Activated CD8-positive, alpha-beta T cell treated with anti-CD3 and anti-CD28 coated beads, Interleukin-2, amount 10 ng/mL, durations not matched to agents 7 days and 5 days (primary cell): ENCODE measurements at places on chromosomes 16 and 17.

GRCh38 chr17:74520016-74520434, 11.2 kb downstream of the CD300LB start:
- DNase-seq, result no peak

GRCh38 chr16:13189250-13189649, 287.9 kb downstream of the SHISA9 start:
- no peak for DNase-seq

DNA sequence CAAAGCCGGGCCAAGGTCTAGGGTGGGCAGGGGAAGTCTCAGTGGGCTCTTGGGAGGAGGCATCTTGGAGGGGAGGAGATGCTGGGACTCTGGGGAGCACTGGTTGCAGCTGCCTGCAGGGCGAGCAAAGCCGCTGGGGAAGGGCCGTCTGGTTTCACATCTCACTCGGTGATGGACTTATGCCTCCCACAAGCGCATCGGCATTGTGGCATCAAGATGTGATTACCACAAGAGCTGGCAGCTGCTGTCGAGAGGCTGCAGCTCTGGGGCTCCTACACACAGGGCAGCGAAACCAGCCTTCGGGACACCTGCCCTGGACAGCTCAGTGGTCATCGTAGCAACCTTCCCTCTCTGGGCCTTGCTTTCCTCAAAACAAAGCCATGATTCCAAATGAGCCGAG, 3.1 kb upstream of the KCNJ12 start:
- no peak for DNase-seq

- no peak for DNase-seq
Observed at GRCh38 chr16:70433458-70434103, 5.3 kb downstream of the ST3GAL2 start.

GRCh38 chr17:42310787-42311215, 22.5 kb downstream of the STAT5A start:
- DNase-seq, result no peak

GRCh38 chr17:82407255-82407654, 10.9 kb upstream of the HEXD start:
- no peak for DNase-seq

GRCh38 chr16:47150067-47150466, 6.3 kb upstream of the NETO2 start:
- DNase-seq, result peak; percentile 27

DNA sequence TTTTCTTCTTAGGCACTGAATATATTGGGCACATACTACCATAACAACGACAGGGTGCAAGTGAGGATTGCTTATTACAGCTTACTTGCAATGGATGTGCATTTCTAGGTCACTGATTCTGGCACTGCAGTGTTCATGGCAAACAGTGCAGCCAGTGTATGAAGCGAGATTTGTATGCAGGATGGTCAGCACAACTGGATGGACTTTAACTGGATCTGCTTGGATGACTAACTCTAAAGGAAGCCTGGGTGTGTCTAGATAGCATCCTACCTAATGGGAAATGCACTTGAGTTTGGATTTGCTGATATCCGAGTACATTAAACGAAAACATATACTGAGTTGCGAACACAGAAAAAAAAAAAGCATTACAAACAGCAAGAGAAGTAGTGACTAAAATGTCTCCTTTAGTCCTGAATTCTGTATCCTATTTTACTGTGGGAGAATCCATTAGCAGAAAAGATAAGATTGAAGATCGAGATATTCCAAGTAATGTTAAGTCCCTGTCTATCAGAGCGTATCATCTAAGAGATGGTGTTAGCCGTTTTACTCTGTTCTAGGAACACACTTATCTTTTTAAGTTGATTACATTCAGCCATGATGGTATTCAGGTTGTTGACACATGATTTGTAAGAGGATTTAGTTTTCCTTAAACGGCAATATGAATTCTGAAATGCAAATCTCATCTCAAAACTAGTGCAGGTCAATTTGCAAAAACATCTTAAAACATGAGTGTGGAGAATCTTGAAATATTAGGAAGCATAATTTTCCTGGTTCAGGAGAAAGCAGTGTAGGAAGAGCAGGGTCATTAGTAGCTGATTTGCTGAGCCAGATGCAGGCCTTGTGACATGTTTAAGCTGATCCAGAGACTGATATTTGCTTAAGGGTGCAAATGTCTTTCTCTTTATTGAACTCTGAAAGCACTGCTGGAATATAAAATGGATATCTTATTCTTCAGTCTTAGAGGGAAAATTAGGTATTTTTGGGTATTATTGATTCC, 142.6 kb upstream of the CPHXL start:
- DNase-seq, result no peak

DNA sequence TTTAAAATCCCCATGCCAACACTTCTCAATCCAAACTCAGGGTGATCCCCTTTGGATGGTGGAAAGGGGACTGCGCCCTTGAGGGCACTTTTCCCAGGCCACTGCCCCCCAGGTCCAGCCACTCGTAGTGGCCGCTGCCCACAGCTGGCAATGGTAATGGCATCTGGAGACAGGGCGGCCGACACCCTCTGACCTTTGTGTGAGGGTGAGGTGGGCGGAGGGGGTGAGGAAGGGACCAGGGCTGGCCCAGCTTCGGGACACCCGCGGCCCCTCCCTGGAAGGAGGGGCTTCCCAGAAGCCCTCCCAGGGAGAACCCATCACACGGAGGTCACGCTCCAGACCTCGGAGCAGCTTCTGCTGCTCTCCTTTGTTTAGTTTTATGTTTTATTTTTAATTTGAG, 289.7 kb downstream of the FOXL1 start:
- DNase-seq, result no peak

DNA sequence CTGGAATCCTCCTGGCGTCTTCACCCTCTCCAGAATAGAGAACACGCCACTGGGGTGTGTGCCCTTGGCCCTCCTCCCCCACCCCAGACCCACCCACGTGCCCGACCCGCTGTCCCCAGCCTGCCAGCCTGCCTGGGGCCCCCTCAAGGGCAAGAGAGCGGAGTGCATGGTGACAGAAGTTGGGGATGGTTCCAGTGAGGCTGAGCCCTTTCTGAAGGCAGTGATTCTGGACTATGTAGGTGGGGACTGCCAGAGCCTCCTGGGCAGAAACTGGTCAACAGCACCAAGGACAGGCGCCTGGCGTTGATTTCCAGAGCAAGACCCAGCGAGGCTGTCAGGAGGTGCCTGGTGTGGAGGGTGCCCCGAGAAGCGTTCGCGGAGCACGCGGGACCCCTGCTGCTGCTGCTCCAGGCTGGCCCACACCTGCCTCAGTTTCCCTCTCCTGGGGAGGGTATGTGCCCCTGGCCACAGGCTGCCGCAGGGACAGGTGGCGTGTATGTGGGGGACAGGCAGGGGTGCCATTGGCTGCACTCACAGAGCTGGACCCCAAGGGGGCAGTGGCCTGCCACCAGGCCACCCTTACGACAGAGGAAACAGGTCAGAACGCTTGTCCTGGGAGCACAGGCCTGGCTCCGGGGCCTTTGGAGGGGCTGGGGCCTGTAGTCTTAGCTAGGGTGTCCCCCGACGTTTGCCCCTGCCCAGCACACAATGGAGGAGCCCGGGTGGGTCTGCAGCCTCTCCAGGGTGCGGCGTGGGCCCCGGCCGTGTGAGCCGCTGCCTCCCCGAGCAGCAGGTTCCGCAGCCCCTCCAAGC, 1.2 kb downstream of the SSTR5 start:
- no peak for DNase-seq

DNA sequence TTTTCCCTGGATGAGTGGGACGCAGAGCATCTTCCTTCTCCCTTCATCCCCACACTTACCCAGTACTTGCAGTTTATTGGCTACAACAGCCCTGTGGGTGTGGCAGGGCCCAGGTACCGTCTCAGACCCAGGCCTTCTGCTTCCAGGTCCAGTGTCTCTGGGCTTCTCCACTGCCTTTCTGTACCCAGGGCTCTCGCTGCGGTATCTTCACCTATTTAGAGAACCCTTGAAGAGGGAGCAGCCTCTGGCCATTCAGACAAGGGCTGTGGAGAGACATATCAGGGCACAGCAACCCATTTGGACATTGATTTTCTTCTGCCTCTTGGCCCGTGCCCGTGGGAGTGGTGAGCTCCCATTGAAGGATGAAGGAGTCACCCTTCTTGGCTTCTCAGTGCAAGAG, 17.3 kb downstream of the TBX4 start:
- DNase-seq, result no peak

GRCh38 chr16:1078579-1079021, 6.1 kb downstream of the SSTR5 start:
- DNase-seq, result no peak

DNA sequence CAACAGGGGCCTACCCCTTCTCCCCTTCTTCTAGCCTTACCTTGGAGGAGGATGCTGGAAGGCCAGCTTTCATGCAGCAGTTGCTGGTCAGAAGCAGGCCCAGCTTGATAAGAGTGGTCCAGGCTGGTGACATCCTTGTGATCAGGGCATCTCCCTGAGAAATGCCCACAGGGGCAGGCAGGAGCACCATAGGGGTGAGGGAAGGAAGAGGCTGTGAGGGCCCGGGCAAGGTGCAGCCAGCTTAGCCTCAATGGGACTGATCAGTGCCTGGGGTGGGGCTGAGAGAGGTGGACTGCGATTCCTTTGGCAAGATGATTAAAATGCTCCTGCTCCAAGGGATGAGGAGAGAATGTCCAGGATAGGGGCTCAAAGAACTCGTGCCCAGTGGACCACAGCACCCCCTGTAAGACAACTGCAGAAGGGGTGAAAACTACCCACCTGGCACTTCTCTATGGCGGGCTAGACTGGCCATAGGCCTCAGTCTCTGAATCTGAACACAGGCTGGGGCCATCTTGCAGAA, 9.5 kb upstream of the GALK1 start:
- no peak for DNase-seq

- no peak for DNase-seq
Observed at GRCh38 chr16:52318302-52319009, 228.5 kb downstream of the TOX3 start.

- no peak for DNase-seq
Observed at GRCh38 chr17:42857389-42857788, 6.4 kb downstream of the AOC3 start.

DNA sequence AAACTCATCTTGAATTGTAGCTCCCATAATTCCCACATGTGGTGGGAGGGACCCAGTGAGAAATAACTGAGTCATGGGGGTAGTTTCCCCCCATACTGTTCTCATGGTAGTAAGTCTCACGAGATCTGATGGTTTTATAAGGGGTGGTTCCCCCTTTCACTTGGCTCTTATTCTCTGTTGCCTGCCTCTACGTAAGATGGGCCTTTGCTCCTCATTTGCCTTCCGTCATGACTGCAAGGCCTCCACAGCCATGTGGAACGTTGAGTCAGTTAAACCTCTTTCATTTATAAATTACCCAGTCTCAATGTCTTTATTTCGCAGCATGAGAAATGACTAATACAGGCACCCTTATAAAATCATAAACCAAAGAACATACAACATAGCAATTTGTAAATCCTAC, 79.0 kb downstream of the XYLT1 start:
- DNase-seq, result no peak

DNA sequence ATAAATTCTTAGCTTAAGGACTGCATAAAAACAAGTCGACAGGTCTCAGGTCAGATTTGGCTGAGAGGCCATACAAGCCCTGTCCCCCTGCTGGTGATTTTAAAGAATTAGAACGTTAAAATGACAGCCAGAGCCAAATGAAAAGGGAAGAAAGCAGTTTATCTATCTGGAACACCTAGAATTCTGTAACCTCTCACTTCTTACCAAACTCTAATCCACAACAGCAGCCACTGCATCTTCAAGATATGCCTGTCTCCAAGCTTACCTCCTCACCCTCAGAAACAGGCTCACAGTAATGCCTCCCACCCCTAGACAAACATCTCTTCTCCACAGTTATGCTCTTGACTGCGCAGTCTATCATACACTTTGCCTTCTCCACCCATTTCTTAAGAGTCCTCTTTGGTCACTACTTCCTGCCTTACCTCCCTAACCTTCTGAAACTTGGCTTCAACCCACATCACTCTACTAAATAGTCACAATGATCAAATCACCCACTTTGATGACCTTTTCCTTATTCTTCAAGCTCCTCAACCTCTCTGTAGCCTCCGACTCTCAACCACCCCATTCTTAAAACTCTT, 14.2 kb downstream of the ANKFY1 start:
- no peak for DNase-seq

GRCh38 chr17:32927724-32928585, at the start of gene TMEM98:
Gene TMEM98, plus strand, starts transcription at chr17:32928153. Its CDS starts 3,376 bp downstream, at chr17:32931529.
- DNase-seq, result no peak

- DNase-seq, result no peak
Observed at GRCh38 chr16:88601313-88602036, 31.3 kb downstream of the ZC3H18 start.

DNA sequence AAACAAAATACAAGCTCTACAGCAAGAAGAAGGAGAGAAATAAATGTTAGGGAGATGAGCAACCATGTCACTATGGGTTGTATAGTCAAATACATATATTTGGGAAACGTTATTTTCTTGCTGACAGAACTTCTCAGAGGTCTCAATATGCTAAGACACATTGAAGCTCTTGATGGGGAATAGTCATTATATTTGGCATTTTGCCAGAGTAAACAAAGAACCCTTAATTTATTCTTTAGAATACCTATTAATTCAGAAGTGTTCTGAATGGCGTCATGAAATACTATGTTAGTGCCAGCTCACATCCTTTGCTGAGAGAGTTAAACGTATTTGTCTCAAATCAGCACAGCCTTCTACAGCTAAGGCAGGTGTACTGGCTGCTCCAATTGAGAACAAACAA, 458.9 kb downstream of the CDH13 start:
- no peak for DNase-seq

DNA sequence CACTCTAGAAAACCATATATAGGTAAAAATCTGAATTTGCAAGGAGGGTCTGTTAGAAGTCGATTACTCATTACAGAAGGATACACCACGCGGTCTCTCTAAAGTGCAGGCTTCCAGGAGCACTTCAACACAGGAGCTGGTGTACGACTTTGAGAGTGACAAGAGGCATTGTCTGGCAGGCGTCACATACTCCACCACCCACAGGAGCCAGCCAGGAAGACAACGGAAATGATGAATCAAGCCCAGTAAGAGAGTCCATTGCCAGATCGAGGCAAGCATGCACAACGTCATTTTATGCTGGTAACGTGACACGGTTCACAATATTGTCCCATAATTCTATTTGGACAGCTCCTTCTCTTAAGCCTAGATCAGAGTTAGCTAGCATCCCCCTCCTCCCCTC, 15.0 kb upstream of the CACNG4 start:
- DNase-seq, result no peak

DNA sequence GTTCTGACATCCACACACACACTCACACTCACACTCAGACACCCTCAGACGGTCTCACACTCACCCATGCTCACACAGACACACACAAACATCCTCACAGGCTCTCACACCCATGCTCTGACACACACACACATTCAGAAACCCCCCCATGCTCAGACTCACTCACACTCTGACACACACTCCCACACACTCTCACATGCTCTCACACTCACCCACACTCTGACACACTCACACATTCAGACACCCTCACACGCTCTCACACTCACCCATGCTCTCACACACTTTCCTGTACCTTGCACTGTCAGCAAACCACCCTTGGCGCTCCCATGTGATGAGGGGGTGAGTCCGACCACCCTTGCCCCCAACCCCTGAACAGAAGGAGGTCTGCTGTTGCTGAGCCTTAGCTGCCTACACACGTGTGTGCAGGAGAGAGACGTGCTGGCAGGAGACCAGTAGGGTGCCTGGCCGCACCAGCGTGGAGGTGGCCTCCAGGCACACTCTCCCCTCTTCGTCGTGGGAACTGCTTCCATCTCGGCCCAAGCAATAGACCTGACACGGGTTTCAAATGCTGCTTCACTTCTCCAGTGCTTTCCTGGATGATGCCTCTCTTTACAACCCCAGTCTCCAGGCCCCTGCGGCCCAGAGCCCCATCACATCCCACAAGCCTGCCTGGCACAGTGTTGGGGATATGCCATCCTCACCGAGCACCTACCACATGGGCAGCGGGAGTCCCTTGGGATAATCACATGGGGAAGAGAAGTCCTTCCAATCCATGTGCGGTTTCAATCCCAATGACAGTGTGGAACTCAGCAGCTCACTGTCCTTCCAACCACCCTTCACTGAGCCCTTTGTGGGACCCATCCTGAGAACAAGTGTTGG, 267.8 kb upstream of the FOXF1 start:
- DNase-seq, result no peak
